ENCODE measurements at places on chromosomes 2 and 18. TPM values are rescaled to one million over a fixed set of nuclear protein-coding genes. Genes with fewer than 3 reads are reported as not detected.
A peak's percentile ranks its signal among the peaks of the same experiment; 100 is the strongest.

DNA sequence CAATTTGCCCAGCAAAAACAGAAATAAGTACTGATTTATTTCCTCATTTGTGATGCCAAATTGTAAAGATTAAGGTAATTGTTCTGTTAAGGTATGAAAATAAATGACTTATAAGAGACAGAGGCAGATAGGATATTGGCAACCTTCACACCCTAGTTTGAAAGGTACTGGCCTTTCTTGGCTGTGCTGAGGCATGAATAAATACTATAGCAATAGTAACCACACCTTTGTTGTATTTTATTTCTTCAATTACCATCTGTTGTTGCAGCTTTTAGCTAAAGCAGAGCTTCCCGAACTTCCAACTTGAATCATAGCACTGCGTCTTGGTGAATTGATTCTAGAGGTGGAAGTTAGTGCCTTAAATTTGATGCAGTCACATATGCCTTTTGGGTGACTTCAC lies 55.9 kb downstream of the FMNL2 start:
- DNase-seq: no peak

Gene TUBA4B
- not detected for total RNA-seq

GRCh38 chr2:25844089-25844488 lies 34.2 kb downstream of the ASXL2 start:
- no peak for DNase-seq

DNA sequence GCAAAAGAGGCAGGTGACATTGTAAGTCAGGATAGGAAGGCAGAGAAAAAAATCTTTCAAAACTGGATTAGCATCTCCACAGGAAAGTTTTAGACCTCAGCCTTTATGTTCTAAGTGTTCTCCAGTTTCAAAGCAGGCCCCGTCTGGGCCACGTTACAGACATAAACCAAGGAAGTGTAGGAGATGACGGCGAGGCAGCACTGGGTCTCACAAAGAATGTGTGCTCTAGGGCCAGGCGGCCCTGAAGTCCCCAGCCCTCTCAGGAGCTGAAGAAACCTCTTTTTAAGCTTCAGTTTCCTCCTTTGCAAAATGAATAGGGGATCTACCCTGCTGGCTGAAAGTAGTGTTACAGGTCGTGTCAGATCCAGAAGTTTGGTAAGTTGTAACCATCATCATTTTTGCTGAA lies 81.7 kb downstream of the SPRED2 start:
- peak; percentile 12 for DNase-seq

Gene CRYBA2
- total RNA-seq: not detected

DNA sequence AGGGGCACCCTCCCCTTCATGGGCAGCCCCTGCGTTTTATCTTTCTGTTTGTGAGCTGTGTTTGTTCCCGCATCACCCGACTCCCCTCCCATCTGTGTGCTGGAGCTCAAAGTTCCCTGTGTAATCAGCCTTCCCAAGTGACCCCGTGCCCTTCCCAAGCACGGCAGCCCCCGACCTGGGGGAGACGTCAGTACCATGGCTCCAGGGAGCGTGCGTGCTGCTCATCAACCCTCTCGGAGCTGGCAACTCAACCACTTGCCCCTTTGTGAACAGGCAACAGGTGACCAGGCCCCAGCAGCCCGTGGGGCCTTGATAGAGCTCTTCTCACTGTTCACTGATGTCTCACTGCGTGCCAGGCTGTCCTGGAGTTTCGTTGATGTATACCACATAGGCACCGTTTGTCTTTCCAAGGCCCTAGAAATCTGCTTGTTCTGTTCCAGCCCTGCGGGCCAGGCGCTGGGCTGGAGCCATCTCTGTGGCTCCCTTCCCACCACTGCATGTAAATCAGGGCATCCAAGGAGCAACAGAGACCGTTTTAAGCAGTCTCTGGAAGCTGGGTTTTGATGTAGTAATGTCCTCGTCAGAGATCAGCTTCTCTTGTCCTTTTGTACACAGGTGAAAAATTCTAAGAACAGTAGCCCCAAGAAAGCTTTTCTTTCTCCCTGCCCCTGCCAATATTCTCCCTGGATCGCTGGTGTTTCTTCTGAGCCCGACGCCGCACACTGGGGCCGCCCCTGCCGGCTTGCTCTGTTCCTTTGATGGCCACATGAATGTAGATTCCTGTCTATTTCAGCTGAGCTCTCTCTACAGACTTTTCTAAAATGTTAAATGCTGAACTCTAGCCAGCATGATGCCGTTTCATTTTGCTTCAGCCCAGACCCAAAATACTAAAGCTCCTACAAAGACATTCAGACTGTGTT lies 107.0 kb upstream of the PTPRM start:
- DNase-seq: no peak

GRCh38 chr18:24187049-24187448 lies 48.2 kb downstream of the CABYR start:
- DNase-seq: no peak

GRCh38 chr2:5691221-5691984 lies 781 bp upstream of the SOX11 start:
- DNase-seq: no peak

Data from activated CD8-positive, alpha-beta T cell treated with anti-CD3 and anti-CD28 coated beads for 36 hours (primary cell).